ENCODE measurements at places on chromosomes 1 and 21. TPM values are rescaled to one million over a fixed set of nuclear protein-coding genes. Genes with fewer than 3 reads are reported as not detected.

GSTM3 gene
- 962 TPM for polyA plus RNA-seq

- no peak for DNase-seq
Measured at GRCh38 chr21:42154237-42155044, 64.5 kb upstream of the ABCG1 start.

DNA sequence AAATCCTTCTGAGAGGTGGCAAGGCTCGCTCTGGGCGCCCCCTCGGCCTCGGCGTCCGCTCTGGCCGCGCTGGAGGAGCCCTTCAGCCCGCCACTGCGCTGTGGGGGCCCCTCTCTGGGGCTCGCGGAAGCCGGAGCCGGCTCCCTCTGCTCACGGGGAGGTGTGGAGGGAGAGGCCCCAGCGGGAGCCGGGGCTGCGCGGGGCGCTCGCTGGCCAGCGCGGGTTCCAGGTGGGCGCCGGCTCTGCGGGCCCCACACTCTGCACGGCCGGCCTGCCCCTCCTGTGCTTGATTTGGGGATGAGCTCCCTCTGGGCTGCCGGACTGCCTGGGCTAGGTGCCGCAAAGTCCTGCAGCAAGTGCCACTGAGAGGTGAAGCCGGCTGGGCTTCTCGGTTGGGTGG is 1260.7 kb upstream of the PRMT6 start:
- DNase-seq: no peak

- no peak for DNase-seq
Measured at GRCh38 chr1:62529227-62529626, 68.1 kb upstream of the ANGPTL3 start.
